ENCODE measurements at places on chromosomes 1 and 21.

DNA sequence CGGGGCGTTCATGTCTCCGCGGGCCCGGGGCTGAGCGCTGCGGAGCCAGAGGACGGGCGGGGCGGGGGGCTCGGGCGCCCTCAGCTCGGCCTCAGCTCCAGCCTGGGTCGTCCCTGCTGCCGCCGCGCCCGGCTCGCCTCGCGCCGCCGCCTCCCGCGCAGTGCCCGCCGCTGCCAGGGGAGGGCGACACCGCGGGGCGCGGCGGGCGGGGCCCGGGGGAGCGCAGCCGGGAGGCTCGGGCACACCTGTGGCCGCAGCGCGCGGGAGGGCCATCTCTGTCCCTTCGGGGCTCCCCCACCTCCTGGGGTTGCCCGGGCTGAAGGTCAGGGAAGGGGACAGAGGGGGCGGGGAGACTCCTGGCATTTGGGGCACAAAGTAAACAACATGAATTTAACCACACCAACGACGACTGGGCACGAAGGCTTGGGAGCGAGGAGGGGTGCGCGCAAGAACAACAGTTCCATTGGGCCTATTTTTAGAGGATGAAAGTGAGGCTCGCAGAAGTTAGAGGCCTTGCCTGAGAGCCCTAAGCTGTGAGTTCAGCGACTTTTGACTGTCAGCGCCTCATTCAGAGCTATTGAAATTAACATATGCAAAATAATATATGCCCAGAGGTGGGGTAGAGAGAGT lies at the start of gene FAM131C:
TSS of gene FAM131C (minus strand) at position 162 of the 630 bp plus-strand sequence. CDS start 209 bp downstream, outside the sequence.
- peak; percentile 89 for DNase-seq

DNA sequence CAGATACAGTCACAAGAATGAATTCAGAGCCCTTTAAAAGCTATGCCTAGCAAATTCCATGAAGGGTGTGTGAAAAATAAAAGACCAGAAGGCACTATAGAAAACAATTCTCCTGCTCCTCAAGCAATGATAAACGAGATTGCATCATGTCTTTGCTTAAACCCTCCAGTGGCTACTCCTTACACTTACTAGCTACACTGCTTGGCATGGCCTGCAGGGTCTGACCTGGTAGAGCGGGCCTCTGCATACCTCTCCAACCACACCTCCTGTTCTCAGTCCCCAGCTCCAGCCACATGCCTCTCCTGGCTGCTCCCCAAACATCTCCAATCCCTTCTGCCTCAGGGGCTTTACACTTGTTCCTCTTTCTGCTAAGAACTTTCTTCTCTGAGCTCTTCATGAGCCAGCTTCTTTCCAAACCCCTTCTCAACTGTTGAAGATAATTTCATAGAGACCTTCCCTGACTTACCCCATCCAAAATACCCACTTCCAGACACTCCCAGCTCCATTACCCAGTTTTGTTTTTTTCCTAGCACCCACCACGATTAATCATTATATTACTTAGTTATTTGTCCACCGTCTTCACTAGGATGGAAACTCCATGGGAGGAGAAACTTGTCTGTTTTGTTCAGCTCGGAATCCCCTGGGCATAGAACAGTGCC lies 11.2 kb upstream of the CREG1 start:
- DNase-seq = no peak

- no peak for DNase-seq
Measured at GRCh38 chr1:160439718-160440117, 39.4 kb downstream of the VANGL2 start.

GRCh38 chr1:69163241-69163640 lies 404.5 kb upstream of the LRRC7 start:
- no peak for DNase-seq

- DNase-seq = no peak
Measured at GRCh38 chr1:229224308-229224707, 46.6 kb upstream of the RAB4A start.

GRCh38 chr1:214310010-214310409 lies 29.1 kb downstream of the SMYD2 start:
- DNase-seq = no peak

- DNase-seq = no peak
Measured at GRCh38 chr1:185438936-185439335, 121.9 kb upstream of the IVNS1ABP start.

GRCh38 chr21:38349111-38349746 lies 92.4 kb downstream of the KCNJ15 start:
- no peak for DNase-seq

GRCh38 chr1:48115835-48116234 lies 106.7 kb upstream of the SLC5A9 start:
- no peak for DNase-seq

DNA sequence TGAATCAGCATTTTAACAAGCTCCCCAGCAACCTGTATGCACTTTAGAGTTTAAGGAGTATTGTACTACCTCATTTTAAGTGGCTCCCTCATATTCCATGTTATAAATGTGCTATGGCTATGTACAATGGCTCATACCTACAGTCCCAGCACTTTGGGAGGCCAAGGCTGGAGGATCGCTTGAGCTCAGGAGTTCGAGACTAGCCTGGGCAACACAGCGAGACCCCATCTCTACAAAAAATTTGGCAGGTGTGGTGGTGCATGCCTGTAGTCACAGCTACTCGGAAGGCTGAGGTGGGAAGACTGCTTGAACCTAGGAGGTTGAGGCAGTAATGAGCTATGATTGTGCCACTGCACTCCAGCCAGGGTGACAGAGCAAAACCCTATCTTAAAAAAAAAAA lies 40.2 kb downstream of the PGBD5 start:
- DNase-seq = no peak

DNA sequence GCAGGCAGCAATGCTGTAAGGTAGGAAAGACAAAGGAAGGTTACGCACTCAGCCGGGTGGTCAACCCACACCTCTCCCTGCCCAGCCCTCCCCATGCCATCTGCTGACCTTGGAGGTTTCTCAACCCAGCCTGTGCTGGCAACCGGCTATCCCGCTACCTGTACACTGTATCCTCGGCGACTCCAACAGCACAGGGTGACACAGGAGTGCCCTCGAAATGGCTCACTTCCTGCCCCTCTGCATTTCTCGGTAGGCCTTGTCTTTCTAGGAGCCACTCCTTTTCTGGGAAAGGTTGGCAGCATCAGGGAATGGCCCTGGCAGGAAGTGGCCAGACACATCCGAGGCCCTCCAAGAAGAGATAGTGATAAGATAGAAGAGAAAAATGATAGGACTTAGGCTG lies 124.0 kb downstream of the PROX1 start:
- DNase-seq = no peak

DNA sequence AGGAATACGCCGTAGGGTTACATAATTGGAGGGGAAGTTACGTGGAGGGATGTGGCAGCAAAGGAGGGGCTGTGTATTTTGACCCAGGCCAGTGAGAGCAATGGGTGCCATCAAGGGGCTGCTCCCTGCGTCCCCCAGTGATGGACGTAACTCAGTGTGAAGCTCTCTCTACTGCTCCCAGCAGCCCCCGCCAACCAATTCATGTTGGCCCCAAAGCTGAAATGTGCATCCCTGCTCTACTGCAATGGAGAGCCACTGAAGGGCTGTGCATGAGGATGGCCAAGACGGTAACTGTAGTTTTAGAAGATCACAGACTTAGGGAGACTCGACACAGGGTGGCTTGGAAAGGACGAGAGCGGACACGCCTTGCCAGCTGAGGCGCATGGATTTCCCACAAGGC lies 38.3 kb downstream of the PGBD5 start:
- DNase-seq = no peak

DNA sequence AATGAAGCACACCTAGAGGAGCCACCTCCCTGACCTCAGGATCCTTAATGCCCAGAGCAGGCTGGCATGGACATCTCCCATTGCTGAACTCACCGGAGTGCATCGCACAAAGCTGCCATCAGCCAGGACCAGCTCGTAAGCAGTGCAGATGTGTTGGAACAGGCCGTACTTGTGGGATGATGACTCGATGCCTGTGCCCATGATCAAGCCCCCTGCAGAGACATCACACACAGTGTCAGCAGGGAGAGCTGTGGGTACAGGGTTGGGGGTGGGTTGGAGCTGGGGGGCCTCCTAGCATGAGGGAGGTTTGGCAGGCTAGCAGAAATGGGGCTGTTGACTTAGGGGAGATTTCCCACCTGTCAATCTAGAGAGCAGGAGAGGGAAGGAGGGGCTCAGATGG lies 12.0 kb downstream of the DHCR24 start:
- no peak for DNase-seq

DNA sequence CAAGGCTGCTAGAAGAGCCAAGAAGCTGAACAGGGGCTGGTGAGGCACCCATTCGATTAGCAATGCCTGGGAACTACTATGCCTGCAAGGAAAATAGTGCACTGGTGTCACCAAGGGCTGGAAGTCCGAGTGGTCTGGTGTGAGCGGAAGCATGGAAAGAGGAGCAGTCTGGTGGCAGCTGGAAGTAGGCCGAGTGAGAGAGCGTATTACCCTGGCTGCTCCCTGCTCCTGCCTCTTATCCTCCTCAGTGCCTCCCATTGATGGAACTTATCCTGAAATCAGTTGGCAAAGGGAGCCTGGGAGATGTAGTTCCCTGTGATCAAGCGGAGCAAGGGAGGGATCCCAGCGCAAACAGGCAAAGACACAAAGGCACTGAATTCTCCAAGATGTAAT lies 9.6 kb downstream of the SMAP2 start:
- no peak for DNase-seq

DNA sequence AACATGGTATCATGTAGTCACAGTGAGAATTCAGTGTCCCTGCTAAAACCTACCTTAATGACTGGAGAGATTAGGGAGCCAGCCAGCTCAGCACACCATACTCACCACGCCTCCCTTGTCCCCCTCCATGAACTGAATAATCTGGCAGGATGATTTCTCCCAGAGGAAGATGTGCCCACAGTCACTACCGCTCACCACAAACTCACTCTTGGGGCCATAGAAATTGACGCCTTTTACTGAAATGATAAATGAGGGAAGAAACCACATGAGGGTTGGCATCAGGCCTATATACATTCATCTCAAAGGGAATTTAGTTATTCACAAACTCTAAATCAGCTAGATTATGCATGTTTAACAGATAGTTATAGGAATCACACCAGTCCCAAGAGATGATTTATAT lies 17.4 kb downstream of the PEA15 start:
- DNase-seq = no peak

- DNase-seq = no peak
Measured at GRCh38 chr1:3004285-3005205, 16.7 kb upstream of the ACTRT2 start.

DNA sequence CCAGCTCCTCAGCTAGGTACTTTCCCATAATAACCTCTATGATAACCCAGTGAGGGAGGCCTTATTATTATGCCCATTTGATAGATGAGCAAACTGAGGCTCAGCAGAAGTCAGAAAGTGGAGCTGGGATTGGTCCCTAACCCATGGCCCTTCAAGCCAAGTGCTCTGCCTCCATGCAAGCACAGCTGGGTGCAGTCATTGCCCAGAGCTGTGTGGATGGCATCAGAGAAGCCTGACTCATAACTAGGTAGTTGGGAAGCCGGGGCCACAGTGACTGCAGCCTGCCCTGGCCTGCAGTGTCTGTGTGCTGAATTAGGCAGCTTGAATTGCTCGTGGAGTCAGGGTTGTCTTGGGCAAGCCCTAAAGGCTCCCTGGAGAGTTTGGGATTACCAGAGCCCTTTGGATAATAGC lies 89.9 kb upstream of the SLC2A1 start:
- DNase-seq = no peak

GRCh38 chr1:95716097-95716496 lies 482.1 kb downstream of the RWDD3 start:
- no peak for DNase-seq

Data from MM.1S (cell line).